ENCODE measurements at places on chromosomes 5 and 9. TPM values are rescaled to one million over a fixed set of nuclear protein-coding genes. Genes with fewer than 3 reads are reported as not detected.

The SV2C gene
- total RNA-seq, result 0.87 TPM

The RANBP3L gene
- 21.6 TPM for total RNA-seq

The ESM1 gene
- not detected for total RNA-seq

The FBP1 gene
- total RNA-seq, result 4.8 TPM

The NPR3 gene
- total RNA-seq, result 41.4 TPM

The ZNF608 gene
- 16.3 TPM for total RNA-seq

The IL4 gene
- total RNA-seq, result not detected

The OR13C3 gene
- not detected for total RNA-seq

The PCDHA8 gene
- total RNA-seq, result 0.90 TPM

The PCDHGB2 gene
- total RNA-seq, result 14.0 TPM

The TAL2 gene
- not detected for total RNA-seq

The CAMK4 gene
- total RNA-seq, result 1.2 TPM

The ZNF782 gene
- 8.0 TPM for total RNA-seq

The LHX6 gene
- 15.0 TPM for total RNA-seq

The SPACA9 gene
- total RNA-seq, result 5.9 TPM

The HTR4 gene
- total RNA-seq, result not detected

The PCDHGB7 gene
- 19.2 TPM for total RNA-seq

The PCDHGB6 gene
- 16.8 TPM for total RNA-seq

Measured in tibial nerve (tissue), 4 donors.